D341Med (cell line): ENCODE measurements at places on chromosomes 4 and X.

DNA sequence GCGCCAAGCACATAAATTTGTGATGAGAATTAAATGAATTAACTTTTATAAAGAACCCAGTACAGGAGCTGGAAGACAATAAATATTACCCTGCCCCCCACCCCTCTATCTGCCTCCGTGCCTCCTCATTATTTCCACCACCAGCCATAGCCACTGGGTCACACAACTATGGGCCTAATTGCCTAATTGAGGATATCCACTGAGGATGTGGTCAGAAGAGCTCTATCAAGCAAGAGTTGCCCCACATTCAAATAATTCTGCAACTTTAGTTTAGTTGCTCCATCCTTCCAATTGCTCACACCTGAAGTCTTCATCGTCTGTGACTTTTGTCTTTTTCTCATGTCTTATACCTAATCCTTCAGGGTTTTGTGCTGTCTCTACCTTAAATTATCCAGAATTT lies 9.5 kb upstream of the CXCL8 start:
- no peak for DNase-seq

DNA sequence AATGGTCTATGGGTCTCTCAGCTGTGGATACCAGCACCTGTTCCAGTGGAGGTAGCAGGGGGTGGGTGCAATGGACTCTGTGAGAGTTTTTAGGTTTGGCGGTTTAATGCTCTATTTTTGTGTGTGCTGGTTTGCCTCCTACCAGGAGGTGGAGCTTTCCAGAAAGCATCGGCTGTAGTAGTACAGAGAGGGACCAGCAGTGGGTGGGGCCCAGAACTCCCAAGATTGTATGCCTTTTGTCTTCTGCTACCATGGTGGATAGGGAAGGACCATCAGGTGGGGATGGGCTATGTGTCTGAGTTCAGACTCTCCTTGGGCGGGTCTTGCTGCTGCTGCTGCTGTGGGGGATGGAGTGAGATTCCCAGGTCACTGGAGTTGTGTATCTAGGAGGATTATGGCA lies 557.2 kb upstream of the GRID2 start:
- no peak for DNase-seq

GRCh38 chr4:73577371-73577770 lies 42.9 kb downstream of the RASSF6 start:
- DNase-seq = no peak

DNA sequence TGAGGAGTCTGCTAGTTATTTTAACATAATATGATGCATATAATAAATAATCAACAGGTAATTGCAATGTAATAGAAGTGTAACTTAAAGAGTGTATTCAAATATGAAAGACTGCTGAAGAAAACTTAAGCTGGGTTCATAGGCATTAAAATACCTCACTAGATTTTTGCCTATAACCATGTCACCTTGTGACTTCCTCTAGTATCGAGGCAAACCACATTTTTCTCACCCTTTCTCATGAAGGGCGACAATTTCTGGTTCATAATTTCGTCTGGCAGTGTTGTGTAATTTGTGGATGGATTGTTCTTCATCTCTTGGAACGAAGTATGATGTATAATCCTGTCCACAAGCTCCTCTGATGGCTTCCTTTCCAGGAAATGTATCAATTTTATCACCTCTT lies 16.0 kb downstream of the SULT1E1 start:
- no peak for DNase-seq

GRCh38 chr4:88063634-88064296 lies 56.3 kb downstream of the PKD2 start:
- no peak for DNase-seq

DNA sequence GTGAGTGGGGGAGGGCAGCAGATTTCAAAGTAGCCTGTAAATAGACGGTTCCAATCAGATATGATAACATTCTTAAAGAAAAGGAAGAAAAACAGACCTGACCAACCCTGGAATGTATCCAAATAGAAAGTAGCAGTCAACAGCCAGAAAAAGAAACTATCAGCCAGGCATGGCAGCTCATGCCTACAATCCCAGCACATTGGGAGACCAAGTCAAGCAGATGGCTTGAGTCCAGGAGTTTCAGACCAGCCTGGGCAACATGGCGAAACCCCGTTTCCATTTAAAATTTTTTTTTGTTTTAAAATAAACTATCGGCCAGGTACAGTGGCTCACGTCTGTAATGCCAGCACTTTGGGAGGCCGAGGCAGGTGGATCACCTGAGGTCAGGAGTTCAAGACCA lies 125.0 kb downstream of the THOC2 start:
- DNase-seq = no peak

GRCh38 chrX:47817421-47817820 lies 19.3 kb upstream of the ZNF81 start:
- DNase-seq = no peak

DNA sequence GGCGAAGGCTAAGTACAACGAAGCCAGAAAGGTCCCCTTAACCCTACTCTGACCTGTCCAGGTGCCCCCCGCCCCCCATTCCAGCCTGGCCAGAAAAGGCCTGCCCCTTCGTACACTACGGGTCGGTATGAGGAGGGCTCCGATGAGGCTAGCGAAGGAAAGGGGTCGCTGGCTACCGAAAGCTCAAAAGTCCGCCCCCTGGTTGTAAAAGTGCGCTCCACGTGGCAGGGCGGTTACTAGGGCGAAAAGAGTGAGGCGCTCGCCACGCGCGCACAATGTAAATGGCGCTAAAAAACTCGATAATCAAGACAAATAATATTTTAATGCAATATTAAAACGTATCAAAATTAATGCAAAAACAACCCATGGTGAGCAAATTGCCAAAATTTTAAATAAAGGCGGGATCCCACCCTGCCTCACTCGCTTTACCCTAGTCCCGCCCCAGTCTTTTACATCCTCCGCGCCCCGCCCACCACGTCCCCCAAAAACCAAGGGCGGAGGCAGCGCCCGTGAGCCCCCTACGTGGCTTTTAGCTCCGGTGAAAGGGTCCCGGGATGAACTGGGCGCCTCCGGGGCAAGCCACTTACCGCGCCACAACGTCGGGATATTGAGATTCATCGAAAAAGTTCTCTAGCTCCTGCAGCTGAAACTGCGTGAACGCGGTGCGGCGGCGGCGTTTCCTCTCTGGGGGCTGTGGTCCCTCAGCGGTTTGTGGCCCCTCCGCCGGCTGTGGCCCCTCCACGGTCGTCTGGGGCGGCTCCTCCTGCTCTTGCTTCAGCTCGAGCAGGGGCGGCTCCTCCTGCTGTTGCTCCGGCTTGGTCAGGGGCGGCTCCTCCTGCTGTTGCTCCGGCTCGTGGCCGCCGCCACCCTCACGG lies 929 bp downstream of the ESX1 start:
- peak; percentile 48 for DNase-seq

DNA sequence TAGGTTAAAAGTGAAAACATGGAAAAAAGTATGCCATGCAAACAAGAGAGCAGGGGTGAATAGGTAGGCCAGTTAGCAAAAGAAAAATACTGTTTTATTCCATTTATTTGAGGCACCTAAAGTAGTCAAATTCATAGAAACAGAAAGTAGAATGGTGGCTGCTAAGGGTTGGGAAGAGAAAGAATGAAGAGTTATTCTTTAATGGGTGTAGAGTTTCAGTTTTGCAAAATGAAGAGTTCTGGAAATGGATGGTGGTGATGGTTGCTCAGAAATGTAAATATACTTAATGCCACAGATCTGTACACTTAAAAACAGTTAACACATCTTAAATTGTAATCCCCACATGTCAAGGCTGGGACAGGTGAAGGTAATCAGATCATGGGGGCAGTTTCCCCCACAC lies 29.7 kb downstream of the PARM1 start:
- DNase-seq = no peak

GRCh38 chr4:10099499-10100325 lies 16.9 kb downstream of the WDR1 start:
- peak; percentile 67 for DNase-seq

- no peak for DNase-seq
Measured at GRCh38 chr4:78510681-78511080, 40.9 kb upstream of the ANXA3 start.

GRCh38 chrX:107748506-107748905 lies 27.1 kb downstream of the TSC22D3 start:
- DNase-seq = no peak
